ENCODE measurements at places on chromosomes 12 and 14.

DNA sequence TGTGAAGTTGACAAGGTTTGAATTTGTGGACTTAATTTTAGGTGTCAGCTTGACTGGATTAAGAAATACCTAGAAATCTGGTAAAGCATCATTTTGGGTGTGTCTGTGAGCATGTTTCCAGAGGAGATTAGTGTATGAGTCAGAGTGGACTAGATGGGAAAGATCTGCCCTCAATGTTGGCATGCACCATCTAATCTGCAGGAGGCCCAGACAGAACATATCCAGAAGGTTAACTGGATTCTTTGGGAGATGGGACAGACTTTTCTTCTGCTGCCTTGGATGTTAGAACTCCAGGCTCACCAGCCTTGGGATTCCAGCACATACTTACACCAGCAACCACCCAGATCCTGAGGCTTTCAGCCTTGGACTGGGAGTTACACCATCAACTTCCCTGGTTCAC, 14.1 kb downstream of the SGPP1 start:
- DNase-seq: no peak

GRCh38 chr14:32507029-32507984, 178.2 kb downstream of the AKAP6 start:
- DNase-seq: no peak

DNA sequence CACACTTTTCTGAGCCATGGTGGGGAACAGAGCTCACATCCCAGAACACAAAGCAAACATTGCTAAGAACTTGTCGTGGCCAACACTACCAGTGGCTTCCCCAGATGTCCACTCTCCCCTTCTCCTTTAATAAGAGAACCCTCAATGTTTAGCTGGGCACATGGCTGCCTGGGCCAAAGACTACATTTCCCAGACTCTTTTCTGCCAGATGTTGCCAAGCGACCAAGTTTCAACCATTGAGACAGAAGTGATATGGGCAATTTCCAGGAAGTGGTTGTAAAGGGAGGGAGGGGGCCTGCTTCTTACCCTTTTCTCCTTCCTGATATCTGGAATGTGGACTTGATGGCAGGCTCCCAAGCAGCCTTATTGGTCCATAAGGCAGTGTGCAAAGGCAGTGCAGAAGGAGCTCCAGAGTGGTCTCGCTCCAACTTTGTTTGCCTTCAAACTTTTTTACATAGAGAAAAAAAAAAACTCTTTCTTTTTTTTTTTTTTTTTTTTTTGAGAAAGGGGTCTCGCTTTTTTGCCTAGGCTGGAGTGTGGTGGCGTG, 24.9 kb upstream of the JDP2 start:
- DNase-seq: no peak

DNA sequence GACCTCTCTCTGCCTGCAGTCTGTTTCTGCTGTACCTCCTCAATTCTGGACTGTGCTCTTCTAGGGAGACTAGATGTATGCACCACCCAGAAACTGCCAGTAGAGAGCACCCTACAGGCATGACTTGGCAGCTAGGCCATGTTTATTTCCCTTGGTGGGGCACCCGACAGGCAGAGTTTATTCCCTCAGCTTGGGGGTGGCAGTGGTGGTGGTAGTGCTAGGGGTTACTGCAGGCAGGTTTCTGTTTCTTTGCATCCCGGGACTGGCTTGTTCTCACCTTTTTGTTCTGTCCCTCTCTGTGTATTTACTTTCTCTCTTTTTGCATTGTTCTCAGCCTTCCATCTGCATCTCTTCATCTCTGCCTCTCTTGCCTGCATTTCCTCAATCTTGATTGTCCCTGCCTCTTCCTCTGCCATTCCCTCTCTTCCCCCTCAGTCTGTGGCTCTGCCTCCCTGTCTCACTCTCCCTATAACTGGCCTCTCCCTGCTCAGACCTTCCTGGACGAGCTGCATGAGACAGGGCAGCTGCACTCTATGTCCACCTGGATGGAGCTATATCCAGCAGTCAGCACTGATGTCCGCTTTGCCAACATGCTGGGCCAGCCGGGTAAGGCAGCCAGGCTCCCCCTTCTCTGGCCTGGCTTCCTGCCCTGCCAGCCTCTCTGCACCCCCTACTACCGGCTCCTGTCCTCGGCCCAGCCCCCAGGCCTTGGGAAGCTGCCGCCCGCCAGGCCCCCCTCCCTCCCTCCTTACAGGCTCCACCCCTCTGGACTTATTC, 13.8 kb downstream of the PRPF40B start:
- DNase-seq: peak; percentile 60

GRCh38 chr14:92551044-92551841, 37.7 kb downstream of the RIN3 start:
- DNase-seq: no peak

DNA sequence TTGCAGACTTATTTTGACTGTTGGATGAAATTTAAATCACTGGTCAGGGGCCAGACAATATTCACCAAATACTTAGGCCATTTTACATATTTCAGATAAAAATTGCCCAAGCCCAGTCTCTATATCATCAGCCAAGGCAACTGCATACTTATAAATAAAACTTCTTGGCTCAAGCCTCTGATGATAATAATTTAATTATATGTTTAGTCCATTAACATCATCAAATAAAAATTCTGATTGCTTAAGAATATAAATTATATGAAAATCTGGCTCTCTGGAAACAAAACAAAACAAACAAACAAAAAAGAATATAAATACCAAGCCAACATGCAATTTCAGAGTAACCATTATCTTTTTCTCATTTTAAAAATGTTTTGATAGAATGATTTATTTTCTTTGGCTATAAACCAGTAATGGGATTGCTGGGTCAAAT, 165.2 kb downstream of the BTG1 start:
- DNase-seq: no peak

- no peak for DNase-seq
These were observed 187.1 kb downstream of the KITLG start for GRCh38 chr12:88393017-88393767.

GRCh38 chr12:63101920-63102319, 49.1 kb downstream of the AVPR1A start:
- DNase-seq: no peak

GRCh38 chr12:108559748-108560147, 1.2 kb downstream of the SART3 start:
- DNase-seq: no peak

- no peak for DNase-seq
These were observed 294.2 kb downstream of the MED13L start for GRCh38 chr12:115983226-115983798.

- DNase-seq: no peak
These were observed 5.1 kb upstream of the CHD4 start for GRCh38 chr12:6612247-6612646.

- no peak for DNase-seq
These were observed 188.3 kb downstream of the DAD1 start for GRCh38 chr14:22400655-22401259.

DNA sequence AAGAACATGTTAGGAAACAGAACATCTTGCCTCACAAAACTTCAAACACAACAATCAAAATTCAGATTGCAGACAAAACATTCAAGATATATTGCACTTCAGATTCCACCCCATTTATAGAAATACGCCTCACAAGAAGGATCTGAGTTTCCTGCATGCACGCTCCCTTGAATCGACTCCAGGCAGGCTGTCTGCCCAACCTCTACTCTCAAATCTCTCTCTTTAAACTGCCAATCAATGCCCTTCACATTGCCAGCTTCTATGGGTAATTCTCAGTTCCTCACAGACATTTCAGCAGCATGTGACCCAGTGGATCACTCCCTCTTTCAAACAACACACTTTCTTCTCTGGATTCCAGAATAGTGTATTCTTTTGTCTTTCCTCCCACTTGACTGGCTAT, 184.1 kb downstream of the PRKD1 start:
- peak; percentile 11 for DNase-seq

DNA sequence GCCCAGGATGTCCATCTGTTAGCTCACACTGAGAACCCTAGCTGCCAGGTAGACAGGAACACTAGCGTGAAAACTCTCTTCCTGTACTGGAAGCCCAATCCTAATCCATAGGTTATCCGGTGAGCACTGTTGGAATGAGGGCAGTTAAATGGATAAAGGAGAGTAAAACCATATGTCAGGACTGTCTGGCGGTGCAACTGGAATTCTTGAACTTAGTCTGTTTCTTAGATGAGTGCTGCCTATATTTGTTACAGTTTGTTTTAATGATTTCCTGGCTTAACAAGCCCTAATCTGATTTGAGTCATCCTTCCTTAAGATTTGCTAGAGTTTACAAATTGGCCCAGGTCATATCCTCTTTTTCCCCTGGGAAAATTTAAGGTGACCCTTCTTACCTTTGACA, 104.7 kb downstream of the ANO4 start:
- no peak for DNase-seq

DNA sequence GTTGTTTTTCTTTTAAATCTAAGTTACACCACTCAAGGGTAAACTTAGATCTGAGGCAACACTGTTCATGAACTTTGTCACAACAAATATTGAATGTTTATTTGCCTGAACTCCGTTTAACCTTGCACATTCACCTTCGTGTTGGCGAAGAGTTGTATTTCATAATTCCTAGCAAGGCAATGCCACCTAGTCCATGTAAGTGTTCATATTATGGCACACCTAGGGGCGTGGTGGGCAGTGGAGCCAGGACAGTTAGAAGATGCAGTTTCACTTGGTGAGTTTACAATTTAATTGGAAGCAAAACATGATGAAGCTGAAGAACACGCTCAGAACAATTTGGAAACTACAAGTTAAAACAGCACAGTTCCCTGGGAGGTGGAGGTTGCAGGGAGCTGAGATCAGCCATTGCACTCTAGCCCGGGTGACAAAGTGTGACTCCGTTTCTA, 30.4 kb upstream of the GNPNAT1 start:
- DNase-seq: no peak

- DNase-seq: no peak
These were observed 19.3 kb downstream of the SLC25A3 start for GRCh38 chr12:98612696-98613334.

GRCh38 chr14:95102680-95103044, 54.7 kb downstream of the DICER1 start:
- no peak for DNase-seq

GRCh38 chr12:98162906-98163678, 352.3 kb upstream of the TMPO start:
- no peak for DNase-seq
